Right renal pelvis (tissue), 4 donors: ENCODE measurements at places on chromosomes 12 and 14.

DNA sequence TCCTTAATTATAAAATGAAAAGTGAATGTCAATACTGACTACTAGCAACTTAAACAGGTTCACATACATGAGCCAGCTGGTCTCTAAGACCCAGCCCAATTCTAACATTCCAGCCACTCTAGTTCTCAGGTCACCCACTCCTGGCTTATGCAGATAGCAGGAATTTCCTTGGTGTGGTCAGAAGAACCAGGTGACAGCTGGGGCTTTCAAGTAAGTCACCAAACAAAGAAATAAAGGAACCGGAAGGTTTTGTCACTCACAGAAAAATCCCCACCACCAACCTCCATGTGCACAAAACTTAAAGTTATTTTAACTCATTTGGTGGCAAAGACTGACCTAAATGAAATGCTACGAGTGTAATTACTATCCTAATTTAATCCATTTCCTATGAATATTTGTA lies 129.6 kb upstream of the CDKN3 start:
- DNase-seq: no peak

DNA sequence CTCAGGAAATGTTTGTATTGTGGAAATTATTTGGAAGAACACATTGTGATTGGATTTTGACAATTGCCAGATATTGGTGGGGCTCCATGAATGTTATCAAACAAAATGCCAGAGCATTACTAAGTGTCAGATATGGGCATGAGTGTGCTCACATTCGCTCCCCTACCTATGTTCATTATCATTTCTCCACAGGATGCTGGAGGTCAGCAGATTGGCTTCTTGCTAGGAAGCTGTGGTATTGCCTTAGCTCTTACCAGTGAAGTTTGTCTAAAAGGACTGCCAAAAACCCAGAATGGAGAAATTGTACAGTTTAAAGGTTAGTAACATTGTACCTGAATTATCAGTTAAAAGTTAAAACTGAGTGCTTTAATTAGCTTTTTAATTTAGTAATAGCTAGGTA lies 78.3 kb upstream of the ATF1 start:
- DNase-seq: no peak

- no peak for DNase-seq
These were observed 1.2 kb upstream of the SH2B3 start for GRCh38 chr12:111404362-111405148.

DNA sequence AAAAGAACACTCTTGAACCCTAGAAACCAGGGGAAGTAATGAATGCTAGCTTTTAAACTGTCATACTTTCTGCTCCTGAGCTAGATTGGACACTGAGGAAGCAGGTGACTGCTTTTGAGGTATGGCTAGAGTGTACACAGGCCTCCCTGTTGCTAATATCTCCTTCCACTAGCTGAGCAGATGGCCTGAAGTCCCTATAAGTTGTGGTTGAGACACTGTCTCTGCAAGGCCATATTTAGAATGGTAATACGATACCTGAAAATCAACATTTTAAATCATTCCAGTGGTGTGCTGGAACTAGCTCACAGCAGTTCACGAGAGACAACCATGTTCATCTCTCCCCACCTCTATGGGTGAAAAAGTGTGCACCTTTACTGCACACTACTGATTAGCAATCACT lies 46.4 kb upstream of the BMP4 start:
- DNase-seq: no peak

- DNase-seq: no peak
These were observed 26.9 kb downstream of the IQSEC3 start for GRCh38 chr12:93266-94005.

DNA sequence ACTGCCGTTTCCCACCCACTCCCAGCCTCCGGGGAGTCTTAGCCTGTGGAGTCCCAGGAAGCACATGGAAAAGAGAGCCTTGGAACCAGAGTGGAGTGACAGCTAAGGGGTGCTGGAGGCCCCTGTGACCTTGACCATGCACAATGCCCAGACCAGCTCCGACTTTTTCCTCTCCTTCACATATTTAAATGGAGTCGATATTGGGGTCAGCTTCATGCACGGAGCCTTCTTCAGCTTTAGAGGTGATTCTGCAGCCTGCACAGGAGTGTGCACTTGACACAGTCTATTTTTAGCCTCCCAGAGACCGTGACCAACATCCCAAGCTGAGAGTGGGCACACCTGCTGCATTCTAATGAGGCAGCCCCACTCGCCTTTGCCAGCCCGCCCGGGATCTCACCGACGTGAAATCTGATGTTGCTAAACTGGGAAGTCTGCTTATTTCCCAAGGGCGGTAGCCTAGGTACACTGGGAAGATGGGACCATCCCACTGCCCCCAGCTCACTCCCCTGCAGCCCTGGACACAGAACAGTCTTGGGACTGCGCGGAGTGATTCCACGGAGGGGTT lies 47.5 kb downstream of the PRMT8 start:
- no peak for DNase-seq

- no peak for DNase-seq
These were observed 21.9 kb upstream of the SLC15A5 start for GRCh38 chr12:16299403-16299802.

DNA sequence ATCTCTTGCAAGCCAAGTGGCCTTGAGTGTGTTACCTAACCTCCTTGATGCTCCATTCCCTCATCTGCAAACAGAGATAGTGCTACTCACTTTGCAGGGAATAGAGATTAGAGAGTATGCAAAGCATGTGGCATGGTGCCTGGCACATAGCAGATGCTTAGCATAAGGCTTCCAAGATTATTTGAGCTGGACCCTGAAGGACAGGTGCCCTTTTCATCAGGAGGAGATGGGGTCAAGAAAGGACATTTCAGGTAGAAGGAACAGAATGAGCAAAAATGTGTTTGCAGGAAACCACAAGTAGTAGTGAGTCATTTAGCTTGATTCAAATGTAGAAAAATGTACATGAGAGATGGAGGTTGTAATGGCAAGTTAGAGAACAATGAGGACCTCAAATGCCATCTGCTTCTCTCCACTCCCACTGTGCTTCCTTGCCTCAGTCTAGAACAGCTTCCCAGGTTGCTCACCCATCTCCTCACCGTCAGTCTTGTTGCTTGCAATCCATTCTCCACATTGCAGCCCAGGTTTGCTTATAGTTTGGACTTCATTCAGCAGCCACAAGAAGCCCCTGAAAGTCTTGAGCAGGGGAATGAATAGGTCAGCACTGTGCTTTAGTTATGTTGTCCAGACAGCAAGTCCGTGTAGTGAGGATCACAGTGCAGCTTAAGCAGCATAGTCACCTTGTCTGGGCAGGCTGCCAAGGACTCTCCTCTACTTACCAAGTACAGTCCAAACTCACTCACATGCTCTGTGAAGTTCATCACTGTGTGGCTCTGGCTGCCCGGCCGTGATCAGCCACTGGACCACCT lies 536.3 kb upstream of the CCDC196 start:
- peak; percentile 12 for DNase-seq

GRCh38 chr12:96422192-96422591 lies 22.0 kb upstream of the CDK17 start:
- DNase-seq: no peak

DNA sequence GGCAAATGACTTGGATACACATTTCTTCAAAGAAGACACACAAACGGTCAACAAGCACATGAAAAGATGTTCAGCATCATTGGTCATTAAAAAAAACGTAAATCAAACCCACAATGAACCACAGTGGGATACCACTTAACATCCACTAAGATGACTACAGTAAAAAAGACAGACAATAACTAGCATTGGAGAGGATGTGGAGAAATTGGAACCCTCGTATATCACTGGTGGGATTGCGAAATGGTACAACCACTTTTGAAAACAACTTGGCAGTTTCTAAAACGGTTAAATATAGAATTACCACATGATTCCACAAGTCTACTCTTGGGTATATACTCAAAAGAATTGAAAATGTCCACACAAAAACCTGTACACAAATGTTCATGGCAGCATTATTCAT lies 25.2 kb upstream of the PPFIBP1 start:
- DNase-seq: no peak

- DNase-seq: no peak
These were observed 5.2 kb downstream of the RNASE7 start for GRCh38 chr14:21047378-21047781.

DNA sequence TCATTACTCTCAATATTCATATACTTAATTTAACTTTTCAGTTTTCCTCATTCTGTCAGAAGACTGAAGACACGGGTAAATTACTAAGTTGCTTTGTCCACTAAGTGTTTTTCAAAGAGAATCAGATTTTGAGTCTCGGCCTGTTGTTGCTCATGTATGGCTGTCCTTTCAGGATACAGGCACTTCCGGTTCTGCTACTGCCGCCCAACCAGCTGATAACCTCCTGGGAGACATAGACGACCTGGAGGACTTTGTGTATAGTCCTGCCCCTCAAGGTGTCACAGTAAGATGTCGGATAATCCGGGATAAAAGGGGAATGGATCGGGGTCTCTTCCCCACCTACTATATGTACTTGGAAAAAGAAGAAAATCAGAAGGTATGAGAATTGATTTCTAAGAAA lies 28.3 kb upstream of the TEAD4 start:
- no peak for DNase-seq
